ENCODE measurements at places on chromosomes 5 and 9. TPM values are rescaled to one million over a fixed set of nuclear protein-coding genes. Genes with fewer than 3 reads are reported as not detected.

- no peak overlapping the region for H3K4me3 ChIP-seq
- H3K27me3 ChIP-seq, result no peaks in the 10 kb centered on the region
- no peaks in the 10 kb centered on the region for H3K4me1 ChIP-seq
- no peaks in the 10 kb centered on the region for H3K36me3 ChIP-seq
- no peak for DNase-seq
These were observed 154.1 kb upstream of the CD180 start for GRCh38 chr5:67350618-67351201.

DNA sequence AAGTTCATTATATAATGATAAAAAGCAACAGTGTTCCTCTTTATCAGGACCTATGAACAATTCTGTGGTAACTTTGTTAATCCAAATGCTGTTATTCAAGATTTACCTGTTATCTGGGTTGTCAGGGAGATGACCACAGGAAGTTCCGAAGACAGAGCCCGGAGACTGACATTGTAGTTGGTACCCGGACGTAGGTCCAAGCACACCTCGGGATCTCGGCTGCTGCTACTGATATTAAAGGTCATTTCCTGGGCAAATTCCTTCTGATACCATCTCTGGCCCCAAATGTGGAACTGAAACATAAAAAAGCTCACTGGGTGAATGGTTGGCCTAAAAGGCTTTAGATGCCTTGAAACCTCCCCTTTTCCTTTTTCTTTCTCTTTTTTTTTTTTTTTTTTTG, 96.7 kb downstream of the SUSD1 start:
- peak overlapping the region; percentile 43 for H3K27ac ChIP-seq
- no peak for DNase-seq
- H3K27me3 ChIP-seq, result no peaks in the 10 kb centered on the region
- no peaks in the 10 kb centered on the region for H3K36me3 ChIP-seq

DNA sequence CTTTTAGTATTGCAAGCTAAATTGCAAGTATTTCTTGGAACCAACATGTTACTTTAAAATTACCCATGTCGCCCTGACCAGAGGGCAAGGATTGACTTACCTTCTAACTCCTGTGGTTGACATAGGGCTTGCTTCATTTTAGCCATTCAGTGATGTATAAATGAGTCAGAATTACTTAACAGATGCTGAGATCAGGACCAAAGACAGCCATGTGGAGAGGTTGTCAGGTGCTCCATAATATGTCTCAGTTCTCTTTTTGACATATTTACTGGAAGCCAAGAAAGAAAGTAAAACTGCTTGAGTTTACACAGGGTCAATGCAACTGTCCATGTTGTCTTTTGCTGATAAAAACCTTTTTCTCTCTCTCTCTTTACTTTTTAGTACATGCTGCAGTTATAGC, 33.2 kb downstream of the F2RL2 start:
- no peak overlapping the region for H3K27ac ChIP-seq
- no peaks in the 10 kb centered on the region for H3K27me3 ChIP-seq
- H3K36me3 ChIP-seq, result no peaks in the 10 kb centered on the region
- no peak overlapping the region for H3K4me3 ChIP-seq
- no peaks in the 10 kb centered on the region for H3K4me1 ChIP-seq

The ELOVL7 gene
- 7.5 TPM for total RNA-seq
